ENCODE measurements at places on chromosomes 7 and 10.

DNA sequence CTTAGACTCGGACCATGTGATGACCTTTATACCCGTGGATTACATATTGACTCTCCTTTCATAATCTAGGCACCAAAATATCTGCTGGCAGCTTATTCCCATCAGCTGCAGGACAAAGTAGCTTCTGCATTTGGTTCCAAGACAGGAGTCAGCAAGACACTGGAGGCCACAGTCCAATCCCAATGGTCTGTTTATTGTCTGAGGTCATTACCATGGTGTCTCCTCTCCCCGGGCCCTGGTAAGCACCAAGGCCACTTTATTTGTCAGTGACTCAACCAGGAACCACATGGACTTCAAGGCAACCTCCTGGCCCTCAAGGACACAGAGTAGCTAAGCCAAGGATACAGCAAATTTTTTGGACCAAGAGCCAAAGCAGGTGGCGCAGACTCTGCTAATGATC, 36.1 kb downstream of the KCNMA1 start:
- no peak for DNase-seq

- DNase-seq, result no peak
Observed at GRCh38 chr7:30873656-30874055, 38.0 kb upstream of the AQP1 start.

DNA sequence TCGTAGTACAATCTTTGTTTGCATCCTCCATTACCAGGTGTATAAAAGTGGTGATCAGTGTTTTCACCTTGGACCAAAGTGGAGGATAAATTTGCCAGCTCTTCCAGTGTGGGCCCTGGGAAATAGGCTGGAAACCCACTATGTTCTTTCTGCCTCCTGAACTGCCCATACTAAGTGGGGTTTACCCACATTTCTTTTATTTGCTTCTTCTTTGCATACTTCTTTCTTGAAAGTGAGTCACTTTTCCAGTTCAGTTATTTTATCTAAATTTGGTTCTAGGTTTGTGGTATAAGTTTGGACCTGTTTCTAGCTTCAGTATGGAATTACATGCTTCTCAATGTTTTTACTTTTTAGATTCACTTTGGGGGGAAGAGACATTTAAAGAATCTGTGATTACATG, 126.2 kb upstream of the ACBD5 start:
- no peak for DNase-seq

GRCh38 chr10:106402458-106402857, 762.0 kb downstream of the SORCS1 start:
- no peak for DNase-seq

GRCh38 chr10:90579602-90580242, 278.1 kb downstream of the HTR7 start:
- no peak for DNase-seq

- no peak for DNase-seq
Observed at GRCh38 chr10:30828680-30829079, 199.1 kb upstream of the LYZL2 start.

- DNase-seq, result no peak
Observed at GRCh38 chr10:75469006-75469616, 37.7 kb downstream of the LRMDA start.

DNA sequence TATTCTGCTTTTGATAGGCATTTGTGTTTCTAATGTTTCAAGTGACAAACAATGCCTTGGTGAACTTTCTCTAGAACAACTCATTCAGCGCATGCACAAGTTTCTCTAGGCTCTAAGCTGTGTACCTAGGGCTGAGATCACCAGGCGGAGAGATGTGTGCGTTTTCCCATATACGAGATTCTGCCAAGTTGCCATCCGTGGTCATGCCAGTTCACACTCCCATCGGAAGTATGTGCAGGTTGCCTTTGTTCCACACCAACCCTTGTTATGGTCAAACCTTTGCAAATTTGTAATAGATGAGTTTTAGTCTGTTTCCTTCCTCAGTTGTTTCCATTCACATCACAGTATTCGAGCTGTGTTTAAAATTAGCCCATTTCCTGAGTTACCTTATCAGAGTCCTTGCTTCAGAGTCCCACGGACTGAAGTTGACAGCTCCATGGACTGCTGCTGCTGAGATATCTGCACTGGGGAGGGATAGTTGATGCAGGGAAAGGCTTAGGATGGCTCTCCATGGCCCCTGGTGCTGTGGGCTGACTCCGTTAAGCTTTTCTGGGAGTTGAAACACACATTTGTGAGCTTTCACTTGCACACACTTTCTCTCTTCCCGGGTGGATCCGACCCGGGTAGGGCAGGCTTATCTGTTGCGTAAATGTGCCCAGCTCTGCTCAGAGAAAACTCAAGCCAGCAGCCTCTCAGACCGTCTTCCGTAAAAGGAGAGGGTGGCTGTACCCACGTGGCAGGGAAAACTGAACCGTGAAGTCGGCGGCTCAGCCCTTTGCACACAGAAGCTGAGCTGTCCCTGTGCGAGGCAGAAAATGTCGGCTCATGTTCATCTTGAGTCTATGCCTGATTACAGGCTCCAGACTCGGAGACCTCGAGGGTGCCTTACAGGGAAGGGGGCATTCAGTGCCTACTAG, 49.4 kb downstream of the HK1 start:
- DNase-seq, result peak; percentile 56

- DNase-seq, result no peak
Observed at GRCh38 chr10:114504769-114505579, 100.7 kb upstream of the AFAP1L2 start.

DNA sequence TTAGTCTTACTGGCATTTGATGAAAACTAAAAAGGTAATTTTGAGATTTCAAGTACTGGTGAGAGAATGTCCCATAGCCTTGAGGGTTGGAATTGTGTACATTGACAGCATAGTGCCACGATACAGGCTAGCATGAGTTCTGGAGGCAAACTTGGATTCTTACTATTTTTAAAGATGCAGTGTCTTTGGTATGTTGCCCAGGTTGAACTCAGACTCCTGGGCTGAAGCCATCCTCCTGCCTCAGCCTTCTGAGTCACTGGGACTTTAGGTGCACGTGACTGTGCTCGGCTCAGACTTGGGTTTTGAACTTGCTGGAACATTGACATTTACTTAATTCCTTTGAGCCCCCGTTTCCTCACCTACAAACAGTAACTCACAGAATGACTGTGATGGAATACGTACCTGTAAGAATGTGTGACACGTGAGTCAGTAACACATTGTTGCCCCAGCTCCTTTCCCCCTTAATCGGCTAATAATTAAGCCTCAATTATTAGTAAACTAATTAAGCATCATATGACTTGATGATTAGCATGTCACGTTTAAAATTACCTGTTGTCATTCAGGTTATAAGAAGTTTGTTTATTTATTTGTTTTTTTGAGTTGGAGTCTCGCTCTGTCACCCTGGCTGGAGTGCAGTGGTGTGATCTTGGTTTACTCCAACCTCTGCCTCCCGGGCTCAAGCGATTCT, 10.6 kb downstream of the DNAJB6 start:
- peak; percentile 35 for DNase-seq

DNA sequence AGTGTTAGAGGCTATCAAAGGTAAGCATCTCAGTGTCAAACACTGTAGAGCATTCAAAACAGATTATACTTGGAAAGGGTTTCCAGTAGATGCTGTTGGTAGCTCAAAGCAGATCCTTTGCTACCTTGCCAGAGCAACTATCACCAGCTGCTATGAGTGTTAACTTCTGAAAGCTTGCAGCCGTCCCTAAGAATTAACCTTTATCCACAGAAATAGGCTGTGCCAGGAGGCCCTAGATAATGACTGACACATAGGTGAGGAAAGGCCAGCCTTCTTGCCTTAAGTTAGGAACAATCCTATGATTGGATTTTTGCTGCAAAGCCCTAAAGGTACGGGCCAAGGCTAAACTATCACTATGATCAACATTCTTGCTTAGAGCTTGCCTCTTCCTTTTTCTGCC, 263.2 kb downstream of the DGKB start:
- DNase-seq, result no peak

DNA sequence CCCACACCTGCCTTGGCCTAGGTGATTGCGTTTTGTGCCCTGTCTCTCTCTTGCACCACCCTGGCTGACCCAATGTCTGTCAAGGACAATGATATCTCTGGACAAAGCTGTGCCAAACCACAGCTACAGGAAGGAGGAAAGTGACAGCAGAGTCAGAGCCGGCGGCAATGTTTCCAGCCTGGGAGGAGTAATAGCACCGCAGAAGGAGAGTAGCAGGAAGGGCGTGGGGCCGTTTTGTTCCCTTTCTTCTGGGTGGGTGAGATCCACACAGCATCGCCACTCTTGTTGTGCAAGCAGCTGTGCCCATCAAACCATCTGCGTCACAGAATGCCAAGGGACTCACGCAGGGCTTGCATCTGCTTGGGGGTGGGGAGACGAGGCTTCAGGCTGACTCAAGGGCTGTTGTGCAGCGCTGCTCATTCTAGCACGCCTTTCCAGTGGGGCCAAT, 341.6 kb upstream of the AUTS2 start:
- no peak for DNase-seq

- no peak for DNase-seq
Observed at GRCh38 chr10:102781921-102782557, 38.3 kb downstream of the WBP1L start.

DNA sequence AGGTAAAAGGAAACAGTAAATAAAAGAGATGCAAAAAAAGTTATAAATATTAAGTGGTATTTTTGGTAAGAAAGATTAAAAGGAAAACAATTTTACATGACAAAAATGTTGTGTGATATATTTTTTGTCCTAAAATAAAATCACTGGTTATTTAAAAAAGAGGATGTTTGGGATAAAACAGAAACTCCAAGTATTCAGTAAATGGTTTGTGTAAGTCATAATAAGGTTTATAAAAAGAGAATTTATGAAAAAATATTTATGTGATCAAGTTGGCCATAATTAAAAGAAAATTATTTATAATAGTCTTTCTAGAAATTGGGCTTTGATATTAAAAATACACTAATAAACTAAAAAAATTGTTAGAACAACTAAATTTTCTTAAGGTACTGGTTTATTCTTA, 38.2 kb upstream of the FIGNL1 start:
- no peak for DNase-seq

DNA sequence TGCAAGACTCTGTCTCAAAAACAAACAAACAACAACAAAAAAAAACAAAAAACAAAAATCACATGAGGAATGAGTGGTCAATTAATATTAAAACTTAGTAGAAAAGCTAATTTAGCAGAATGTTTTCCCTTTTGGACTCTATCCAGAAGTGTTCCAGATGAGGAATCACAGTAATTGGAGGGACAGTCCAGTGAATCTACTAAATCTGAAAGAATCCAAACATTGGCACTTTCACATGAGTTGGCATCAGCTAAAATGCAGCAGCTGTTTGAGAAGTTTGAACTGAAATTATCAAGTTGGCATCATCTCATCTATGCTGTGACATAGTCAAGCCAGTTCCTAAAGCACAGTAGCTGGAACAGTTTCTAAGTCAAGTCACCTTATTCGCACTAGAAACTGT, 367.8 kb downstream of the PPP1R3A start:
- no peak for DNase-seq

GRCh38 chr10:119368991-119369869, 161.9 kb downstream of the GRK5 start:
- DNase-seq, result no peak

DNA sequence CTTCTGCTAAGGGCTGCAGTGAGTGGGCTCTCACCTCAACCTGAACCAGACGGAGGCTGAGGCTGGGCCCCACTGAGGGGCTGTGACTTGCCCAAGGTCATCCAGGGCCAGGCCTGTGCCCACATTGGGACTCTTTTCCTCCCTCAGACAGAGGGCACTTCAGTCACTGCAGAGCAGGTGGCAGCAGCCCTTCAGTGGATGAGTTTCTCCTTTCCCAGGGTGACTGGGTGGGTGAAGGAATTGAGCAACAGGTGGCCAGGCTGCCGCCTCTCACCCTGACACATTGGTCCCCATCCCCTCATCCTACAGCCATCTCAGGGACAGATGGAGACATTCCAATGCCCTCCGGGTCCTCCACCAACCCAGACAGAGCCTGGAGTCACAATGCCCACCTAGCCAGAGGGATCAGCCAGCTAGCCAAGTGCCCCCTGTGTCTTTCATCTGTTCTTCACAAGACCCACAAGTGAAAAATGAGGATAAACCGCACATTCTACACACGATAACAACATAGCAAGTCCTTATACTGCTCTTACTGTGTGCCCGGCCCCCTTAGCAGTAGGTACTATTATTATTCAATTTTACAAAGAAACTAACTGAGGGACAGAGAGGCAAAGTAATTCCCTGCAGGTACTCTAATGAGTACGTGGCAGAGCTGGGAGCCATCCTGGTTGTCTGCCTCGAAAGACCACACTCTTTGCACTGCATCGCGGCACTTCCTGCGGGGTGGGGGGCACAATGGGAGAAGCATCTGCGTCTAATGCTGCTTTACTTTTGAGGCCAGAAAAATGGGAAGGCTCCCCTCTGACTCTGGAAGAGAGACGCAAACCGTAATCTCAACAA, 1.7 kb upstream of the SLC18A3 start:
- no peak for DNase-seq

DNA sequence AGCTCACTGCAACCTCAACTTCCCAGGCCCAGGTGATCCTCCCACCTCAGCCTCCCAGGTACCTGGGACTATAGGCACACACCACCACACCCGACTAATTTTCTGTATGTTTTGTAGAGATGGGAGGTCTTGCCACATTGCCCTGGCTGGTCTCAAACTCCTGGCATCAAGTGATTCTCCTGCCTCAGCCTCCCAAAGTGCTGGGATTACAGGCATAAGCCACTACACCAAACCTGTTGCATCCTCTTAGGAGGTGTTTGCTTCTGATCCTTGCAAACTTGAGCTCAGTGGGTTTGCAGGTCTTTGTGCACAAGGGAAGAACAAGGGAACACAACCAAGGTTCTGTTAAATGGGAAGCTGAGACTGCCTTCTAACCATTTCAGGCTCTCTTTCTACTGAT, 184.6 kb downstream of the ARHGAP12 start:
- no peak for DNase-seq

GRCh38 chr7:8343556-8343955, 81.6 kb upstream of the ICA1 start:
- DNase-seq, result no peak

DNA sequence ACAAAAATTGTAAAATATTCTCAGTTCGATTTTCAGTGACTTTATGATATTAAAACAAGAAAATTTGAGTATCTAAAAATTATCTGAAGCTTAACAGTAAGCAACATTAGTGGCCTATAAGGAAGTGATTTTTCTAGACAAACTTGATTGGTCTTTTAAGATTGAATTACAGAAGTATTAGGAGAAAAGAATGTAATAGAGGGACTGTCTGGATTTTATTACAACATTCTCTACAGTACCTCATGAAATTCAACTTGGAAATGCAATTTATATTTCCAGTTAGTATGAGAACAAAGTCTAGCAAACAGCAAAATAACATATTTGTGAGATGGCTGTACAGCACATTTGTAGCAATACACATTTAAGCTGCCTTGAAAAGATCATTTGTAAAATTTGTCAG, 18.8 kb downstream of the REEP3 start:
- no peak for DNase-seq

Measured in activated CD4-positive, alpha-beta T cell treated with anti-CD3 and anti-CD28 coated beads, Interleukin-2, amount 50 U/mL, for 48 hours (primary cell).